ENCODE measurements at places on chromosomes 7 and 10. TPM values are rescaled to one million over a fixed set of nuclear protein-coding genes. Genes with fewer than 3 reads are reported as not detected.

PRPS1L1 gene
- total RNA-seq: not detected

OR2A5 gene
- not detected for total RNA-seq

GRCh38 chr10:129491123-129491734, 24.2 kb downstream of the MGMT start:
- no peak for DNase-seq
- H3K4me3 ChIP-seq: no peak overlapping the region
- H3K4me1 ChIP-seq: peaks cover 6% of the 10 kb centered on the region
- no peaks in the 10 kb centered on the region for H3K36me3 ChIP-seq
- no peak overlapping the region for H3K27ac ChIP-seq
- no peaks in the 10 kb centered on the region for H3K27me3 ChIP-seq

GRCh38 chr10:474946-475345, 214.5 kb downstream of the DIP2C start:
- no peaks in the 10 kb centered on the region for H3K27me3 ChIP-seq
- H3K27ac ChIP-seq: no peak overlapping the region
- no peak overlapping the region for H3K4me3 ChIP-seq

DNA sequence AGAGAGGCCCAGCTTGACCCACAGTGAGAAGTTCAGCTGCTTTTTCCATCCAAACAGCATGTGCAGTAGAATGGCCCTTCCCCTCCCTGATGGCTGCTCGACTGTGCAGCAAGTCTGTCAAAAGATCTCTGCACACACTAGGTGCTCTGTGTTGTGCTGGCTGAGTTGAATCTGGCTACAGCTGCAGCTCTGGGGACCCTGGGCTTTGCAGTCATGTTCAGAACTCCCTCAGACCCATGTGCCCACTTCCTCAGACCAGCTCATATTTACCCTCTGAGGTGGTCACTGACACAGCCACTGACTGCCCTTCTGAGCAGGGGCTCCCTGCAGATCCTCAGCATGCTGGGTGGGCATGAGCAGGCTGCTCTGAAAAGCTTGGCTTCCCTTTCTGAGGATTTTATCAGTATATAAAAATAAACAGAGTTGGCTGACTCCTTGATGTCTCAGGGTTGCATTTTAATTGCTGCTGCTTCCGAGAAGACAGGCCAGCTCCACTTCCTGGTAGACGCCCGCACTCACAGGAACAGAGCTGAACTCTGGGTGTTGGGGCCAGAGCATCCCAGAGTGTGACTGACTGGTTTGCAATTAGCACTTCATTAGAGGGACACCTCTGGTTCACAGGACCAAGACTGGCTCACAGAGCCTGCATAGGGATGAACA, 507.9 kb downstream of the RPS24 start:
- H3K4me3 ChIP-seq: no peak overlapping the region
- H3K27ac ChIP-seq: no peak overlapping the region
- H3K27me3 ChIP-seq: peaks cover 30% of the 10 kb centered on the region
- H3K36me3 ChIP-seq: no peaks in the 10 kb centered on the region
- no peaks in the 10 kb centered on the region for H3K4me1 ChIP-seq

ITGA8 gene
- 0.06 TPM for total RNA-seq

GRID2IP gene
- 0.90 TPM for total RNA-seq

DNA sequence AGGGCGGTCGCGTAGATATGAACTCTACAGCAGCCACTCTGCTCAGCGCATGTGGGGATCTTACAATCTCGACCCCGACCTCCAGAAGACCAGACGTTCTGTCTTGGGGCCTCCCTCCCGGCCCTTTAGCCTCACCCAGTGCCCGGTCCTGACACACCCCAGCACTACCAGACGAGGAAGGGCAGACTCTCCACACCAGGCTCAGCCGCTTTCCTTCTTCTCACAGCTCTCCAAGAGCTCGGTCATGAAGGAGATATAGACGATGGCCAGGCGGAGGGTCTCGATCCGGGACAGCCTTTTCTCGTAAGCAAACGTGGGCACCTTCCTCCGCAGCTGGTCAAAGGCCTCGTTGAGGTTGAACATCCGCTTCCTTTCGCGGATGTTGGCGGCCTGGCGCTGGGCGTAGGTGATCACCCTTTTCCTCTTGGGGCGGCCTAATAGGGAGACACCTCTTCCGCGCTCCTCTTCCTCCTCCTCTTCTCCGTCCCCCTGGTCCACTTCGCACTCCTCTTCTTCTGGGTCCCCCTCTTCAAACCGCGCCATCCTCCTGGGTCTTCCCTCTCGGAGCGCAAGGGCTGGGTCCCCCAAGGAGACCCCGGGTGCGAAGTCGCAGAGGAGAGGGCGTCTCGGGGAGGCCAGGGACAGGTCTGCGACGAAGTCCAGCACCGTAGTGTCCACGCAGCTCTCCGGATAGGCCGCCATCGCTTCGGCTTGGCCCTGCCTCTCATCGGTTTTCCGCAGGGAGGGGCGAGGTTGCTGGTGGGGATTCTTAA, at the start of gene FERD3L:
FERD3L (minus strand) TSS at position 761 of the 773 bp plus-strand sequence; CDS start at position 702, 59 bp downstream.
- no peak within 1 kb of the TSS for H3K27ac ChIP-seq
- H3K4me1 ChIP-seq: no peaks in the 10 kb centered on the region
- H3K4me3 ChIP-seq: no peak within 1 kb of the TSS
- no peak for DNase-seq

GBX1 gene
- not detected for total RNA-seq

MRLN gene
- total RNA-seq: not detected

GRCh38 chr7:4483851-4484250, 198.2 kb upstream of the FOXK1 start:
- no peaks in the 10 kb centered on the region for H3K27me3 ChIP-seq
- H3K27ac ChIP-seq: no peak overlapping the region
- DNase-seq: no peak
- no peak overlapping the region for H3K4me3 ChIP-seq

All from T-cell (primary cell).